GDM1 (cell line): ENCODE measurements at places on chromosomes 13 and 19.

GRCh38 chr19:12111176-12111575 lies 29.0 kb downstream of the ZNF20 start:
- DNase-seq = no peak

GRCh38 chr13:103100830-103101229 lies 34.6 kb upstream of the SLC10A2 start:
- DNase-seq = no peak

- DNase-seq = no peak
These were observed 20.0 kb upstream of the POSTN start for GRCh38 chr13:37618554-37618953.

GRCh38 chr13:93736081-93736480 lies 509.5 kb downstream of the GPC6 start:
- DNase-seq = no peak

GRCh38 chr13:111051041-111051725 lies 63.9 kb upstream of the ARHGEF7 start:
- DNase-seq = no peak

- DNase-seq = no peak
These were observed 3.0 kb upstream of the ZNF444 start for GRCh38 chr19:56138069-56138468.

DNA sequence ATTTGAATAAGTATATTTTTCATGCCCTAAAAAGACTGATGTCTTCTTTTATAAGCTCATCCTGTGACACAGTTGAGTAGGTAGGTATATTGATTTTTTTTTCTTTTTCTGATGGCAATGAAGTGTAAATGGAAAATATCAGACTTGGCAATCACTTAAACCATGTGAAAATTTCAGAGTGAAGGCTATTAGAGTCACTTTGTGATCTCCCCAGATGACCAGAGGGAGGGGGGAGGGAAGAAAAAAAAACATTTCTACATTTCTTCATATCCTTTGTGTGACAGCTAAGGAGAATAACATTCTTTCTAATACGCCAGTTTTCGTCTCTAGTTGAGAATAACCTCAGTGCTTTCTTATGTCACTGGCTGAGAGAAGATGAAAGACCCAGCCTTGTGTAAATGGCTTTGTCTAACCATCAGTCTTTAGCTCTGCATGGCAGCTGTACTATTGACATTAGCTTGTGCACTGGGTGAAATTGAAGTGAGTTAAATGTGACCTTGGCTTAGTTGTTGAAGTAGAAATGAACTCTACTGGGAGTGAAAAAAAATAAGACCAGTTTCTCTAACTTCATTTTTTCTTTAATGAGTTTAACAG lies 332.1 kb upstream of the DACH1 start:
- DNase-seq = no peak

- no peak for DNase-seq
These were observed 9.9 kb upstream of the FPR3 start for GRCh38 chr19:51784922-51785690.

- DNase-seq = peak; percentile 68
These were observed 543.3 kb downstream of the FGF9 start for GRCh38 chr13:22214184-22214583.

- no peak for DNase-seq
These were observed 22.2 kb downstream of the PCID2 start for GRCh38 chr13:113186061-113186900.

DNA sequence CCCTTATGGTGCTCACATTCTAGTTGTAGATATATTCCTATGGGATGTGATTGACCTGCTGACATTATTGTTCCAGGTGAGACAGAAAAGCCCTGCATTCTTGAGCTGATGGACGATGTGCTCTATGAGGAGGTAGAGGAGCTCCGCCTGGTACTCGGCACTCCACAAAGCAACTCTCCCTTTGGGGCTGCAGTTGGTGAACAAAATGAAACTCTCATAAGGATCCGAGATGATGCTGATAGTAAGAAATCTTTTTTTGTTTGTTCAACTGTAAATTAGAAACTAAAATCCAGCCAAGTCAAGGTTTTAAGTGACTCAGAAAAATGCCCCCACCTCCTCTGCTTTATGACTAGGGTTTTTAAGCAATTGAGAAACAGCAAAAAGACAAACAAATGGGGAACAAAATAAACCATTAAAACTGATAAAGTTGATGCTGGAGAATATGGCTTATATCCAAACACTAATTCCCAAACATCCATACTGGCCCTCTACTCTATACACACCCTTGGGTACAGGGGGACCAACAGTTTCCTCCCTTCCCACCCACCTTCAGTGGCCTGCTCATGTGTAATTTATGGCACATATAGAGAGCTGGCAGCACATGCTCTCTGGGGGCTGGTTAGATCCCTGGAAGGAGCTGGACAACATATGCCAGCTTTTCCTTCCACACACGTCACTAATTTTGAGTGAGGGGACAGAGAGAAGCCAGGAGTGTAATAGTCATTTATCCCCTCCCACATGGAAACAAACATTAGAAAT lies 139.6 kb downstream of the STOML3 start:
- DNase-seq = no peak

DNA sequence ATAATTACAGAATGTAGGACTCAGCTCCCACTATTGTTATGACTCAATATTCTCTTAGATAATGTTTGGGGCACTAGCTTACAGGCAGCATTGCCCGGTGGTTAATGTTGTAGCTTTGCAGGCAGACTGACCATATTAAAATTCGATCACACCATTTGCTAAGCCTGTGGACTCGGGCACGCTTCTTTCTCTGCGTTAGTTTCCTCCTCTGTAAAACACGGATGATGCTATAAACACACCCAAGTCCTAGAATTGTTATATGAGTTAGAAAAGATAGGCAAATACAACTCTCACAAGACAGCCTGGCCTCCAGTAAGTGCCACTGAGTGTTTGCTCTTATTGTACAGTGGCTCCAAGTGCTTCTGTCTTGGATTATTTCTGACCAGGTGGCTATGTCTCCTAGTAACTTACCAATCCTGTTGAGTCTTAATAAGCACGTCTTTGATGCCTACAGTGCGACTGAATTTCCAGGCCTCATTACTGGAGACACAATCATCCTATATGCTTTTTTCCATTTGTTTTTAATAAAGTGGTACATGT lies 50.0 kb upstream of the ALOX5AP start:
- DNase-seq = no peak

DNA sequence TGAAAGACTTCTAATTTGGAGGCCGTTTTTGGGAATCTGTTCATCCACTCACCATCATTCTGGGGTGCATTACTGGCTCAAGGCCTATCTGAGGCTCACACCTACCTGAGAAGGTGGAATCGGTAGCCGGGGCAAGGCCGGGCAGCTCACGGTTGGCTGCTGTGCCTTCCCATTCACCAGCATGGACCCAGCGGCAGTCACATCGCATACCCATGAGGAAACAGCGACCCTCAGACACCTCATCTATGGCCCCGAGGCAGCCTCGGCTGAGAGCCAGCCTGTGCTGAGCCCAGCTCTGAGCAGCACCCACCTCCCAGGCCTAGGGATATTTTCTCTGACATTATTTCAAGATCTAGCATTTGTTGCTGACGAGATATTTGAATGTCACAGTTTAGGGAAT lies 130.5 kb downstream of the ATP11A start:
- no peak for DNase-seq

DNA sequence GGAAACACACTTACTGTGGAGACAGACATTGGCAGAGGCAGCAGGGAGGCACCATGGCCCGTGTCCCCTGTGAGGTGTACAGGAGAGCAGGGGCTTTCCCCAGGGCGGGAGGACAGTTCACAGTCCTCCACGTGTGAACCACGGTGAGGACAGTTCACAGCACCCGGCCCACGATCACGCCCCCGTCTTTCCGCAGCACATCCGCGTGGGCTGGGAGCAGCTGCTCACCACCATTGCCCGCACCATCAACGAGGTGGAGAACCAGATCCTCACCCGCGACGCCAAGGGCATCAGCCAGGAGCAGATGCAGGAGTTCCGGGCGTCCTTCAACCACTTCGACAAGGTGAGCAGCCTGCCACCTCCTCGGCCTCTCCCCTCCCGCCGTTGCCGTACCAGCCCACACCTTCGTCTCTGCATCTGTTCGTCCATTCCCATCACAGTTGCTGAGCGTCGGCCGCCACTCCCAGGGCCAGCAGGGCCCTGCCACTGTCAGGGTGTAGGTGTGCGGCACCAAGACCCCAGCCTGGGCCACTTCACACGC lies 17.4 kb downstream of the CAPN12 start:
- no peak for DNase-seq

DNA sequence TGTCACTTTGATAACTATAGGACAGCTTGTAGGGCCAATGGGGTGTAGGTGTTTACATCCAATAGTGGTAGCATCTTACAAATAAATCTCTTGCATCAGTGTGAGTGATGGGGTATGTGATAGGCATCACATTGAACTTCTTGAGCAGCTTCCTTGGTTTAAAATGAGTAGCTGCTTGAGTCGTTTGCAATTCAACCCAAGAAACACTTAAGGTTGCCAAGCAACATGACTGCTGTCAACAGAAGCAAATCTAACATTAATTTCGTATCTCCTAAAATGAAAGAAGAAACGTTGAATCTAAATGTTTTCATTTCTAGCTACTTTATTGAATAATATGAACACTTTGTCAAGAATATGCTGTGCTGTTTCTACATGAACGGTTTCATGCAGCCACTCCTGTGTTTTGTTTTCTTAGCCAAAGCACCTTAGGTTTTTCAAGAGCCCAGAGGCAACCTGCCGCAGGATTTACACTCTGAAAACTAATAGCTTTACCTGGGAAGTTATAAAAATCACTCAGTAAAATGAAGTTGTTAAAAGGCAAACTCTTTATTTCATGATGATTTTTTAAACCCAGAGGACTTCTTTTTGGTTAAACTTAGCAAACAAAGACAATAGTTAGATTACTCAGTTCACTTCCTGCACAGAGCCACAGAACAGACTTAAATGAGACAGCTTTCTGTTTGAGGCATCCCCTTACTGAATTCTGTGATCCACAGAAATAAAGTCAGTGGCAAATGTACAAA lies 305.2 kb downstream of the MTUS2 start:
- DNase-seq = no peak

- DNase-seq = no peak
These were observed 589.9 kb downstream of the TBC1D4 start for GRCh38 chr13:74892096-74892495.

GRCh38 chr13:40539576-40540327 lies 126.7 kb downstream of the FOXO1 start:
- no peak for DNase-seq

DNA sequence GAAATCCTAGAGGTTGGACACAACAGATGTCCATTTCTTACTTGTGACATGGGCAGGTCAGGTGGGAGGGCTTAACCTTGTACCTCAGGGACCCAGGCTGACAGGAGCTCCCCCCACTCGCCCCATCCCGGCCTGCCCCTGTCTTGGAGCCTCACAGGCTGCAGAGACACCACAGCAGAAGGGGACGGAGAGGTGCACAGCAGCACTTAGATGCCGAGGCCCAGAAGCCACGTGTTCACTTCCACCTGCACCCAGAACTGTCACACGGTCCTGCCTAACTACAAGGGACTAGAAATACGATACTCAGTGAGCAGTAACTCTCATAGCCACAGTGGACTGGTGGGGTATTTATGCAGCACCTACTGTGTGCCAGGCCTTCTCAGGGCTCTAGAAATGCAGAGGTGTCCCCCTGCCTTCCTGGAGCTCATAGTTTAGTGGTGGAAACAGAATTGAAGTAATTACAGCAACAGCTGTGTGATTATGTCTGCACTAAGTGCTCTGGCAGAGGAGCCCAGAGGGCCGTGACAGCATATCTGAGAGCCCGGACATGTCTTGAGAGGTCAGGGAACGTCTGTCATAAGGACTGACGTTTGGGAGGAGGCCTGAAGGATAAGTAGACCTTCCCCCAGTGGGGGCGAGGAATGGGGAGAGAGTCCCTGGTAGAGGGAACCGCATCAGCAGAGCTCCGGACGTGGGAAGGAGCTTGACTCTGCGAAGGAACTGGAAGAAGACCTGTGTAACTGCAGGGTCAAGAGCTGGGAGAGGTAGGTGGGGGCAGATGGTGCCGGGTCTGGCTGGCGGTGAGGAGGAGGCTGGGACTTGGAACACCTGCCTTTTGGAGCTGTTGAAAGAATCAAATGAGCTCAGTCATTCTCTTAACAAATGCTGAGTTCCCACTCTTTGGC lies 130.0 kb downstream of the SIPA1L3 start:
- no peak for DNase-seq

- no peak for DNase-seq
These were observed at the start of gene CLIP3 for GRCh38 chr19:36032251-36033104. CLIP3 (minus strand) TSS chr19:36032873; CDS start chr19:36032357, 516 bp downstream.

DNA sequence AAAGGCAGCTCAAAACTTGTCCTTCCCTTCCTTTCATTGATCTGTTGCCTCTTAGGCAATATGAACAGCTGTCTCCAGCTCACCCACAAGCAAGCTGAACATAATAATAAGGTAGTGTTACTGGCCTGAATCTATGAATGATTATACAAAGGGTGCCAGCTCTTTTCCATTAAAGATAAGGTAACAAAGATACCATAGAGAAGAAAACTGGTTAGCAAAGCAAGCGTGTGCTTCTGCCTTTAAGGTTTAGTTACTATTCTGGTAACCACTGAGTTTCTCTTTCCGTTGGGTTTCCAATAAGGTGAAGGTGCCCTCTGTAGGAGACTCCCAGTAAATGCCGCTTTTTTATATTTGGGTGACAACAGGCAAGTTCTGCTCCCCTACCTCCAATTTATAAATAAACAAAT lies 12.1 kb upstream of the DACH1 start:
- DNase-seq = no peak

DNA sequence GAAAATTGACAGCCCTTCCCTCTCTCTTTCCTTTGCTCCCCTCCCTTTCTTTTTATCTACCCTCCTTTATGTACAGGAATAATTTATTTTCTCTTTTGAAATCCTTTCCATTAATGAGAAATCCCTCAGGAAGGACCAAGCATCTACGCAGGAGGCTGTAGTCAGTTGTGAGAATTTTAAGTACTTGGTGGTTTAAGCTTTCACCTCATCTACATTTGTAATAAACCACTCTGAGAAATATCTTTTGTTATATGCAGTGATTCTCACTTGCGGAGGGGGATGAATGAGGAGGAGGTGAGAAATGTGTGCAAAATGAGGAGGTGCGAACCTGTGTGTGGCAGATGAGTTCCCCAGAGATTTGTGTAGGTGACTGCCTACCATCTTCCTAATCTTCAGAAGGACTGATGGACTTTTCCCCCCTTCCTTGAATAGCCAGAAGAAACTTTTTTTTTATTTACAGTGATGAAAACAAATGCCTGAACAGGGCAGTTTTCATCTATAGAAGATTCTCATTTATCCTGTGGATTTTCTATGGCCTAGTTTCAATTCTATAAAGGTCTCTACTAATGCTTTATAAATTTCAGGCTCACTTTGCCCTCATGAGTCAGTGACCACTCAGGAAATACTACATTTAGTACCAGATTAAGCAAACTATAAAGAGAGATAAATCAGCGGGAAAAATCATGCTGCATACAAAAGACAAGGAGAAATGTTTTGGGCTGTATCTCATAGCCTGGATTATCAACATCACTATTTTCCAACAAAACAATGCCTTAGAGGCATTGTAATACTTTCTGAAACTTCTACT lies 118.3 kb downstream of the LHFPL6 start:
- no peak for DNase-seq

- no peak for DNase-seq
These were observed 120.2 kb downstream of the RXFP2 start for GRCh38 chr13:31859571-31859970.

GRCh38 chr13:100789968-100790367 lies 115.4 kb upstream of the TMTC4 start:
- no peak for DNase-seq

GRCh38 chr13:43094901-43095300 lies 71.5 kb downstream of the DNAJC15 start:
- DNase-seq = no peak
